ENCODE measurements at places on chromosomes 16 and 17. TPM values are rescaled to one million over a fixed set of nuclear protein-coding genes. Genes with fewer than 3 reads are reported as not detected.

The PHF23 gene
- 34.9 TPM for total RNA-seq

The SHISA6 gene
- 0.22 TPM for total RNA-seq

The TEX14 gene
- 0.11 TPM for total RNA-seq

The TM4SF5 gene
- total RNA-seq = not detected

The GALR2 gene
- not detected for total RNA-seq

The HOXB4 gene
- total RNA-seq = 1.2 TPM

The CFAP52 gene
- not detected for total RNA-seq

The SGCA gene
- total RNA-seq = not detected

The MPV17L gene
- 14.9 TPM for total RNA-seq

The CDK3 gene
- 9.7 TPM for total RNA-seq

- no peak for DNase-seq
Observed at GRCh38 chr17:74244128-74244527, 29.9 kb upstream of the DNAI2 start.

GRCh38 chr17:11642655-11643054 lies 44.4 kb downstream of the DNAH9 start:
- no peak for DNase-seq

GRCh38 chr16:26134588-26134987 lies 442.8 kb downstream of the HS3ST4 start:
- no peak for DNase-seq

GRCh38 chr16:65316808-65317207 lies 194.9 kb upstream of the CDH11 start:
- no peak for DNase-seq

- DNase-seq = no peak
Observed at GRCh38 chr16:49502136-49502881, 128.7 kb downstream of the C16orf78 start.

DNA sequence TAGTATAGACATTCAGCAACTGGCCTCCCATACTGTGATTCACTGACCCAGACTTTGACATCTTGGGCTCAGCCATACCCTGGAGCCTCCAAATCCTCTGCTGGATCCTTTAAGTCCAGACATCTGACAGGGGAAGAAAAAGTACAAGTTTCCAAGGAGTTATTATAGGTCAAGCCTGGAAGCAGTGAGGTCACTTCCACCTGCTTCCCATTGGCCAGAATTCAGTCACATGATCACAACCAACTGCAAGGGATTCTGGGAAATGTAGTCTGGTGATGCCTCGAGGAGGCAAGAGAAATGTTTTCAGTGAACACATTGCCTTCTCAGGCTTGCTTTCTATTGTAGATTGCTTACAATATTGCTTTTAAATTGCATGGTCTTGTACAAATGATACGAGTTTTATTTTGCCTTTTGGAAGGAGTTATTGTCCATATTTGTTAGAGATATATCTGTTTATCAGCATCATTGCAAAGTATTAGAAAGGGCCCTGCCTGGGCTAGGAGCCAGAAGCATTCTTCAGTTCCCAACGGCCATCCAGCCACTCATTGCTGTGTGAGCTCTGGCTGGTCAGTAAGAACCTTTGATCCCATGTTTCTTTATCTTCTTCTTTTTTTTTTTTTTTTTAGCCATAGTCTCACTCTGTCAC lies 696.9 kb downstream of the WWOX start:
- peak; percentile 47 for DNase-seq

DNA sequence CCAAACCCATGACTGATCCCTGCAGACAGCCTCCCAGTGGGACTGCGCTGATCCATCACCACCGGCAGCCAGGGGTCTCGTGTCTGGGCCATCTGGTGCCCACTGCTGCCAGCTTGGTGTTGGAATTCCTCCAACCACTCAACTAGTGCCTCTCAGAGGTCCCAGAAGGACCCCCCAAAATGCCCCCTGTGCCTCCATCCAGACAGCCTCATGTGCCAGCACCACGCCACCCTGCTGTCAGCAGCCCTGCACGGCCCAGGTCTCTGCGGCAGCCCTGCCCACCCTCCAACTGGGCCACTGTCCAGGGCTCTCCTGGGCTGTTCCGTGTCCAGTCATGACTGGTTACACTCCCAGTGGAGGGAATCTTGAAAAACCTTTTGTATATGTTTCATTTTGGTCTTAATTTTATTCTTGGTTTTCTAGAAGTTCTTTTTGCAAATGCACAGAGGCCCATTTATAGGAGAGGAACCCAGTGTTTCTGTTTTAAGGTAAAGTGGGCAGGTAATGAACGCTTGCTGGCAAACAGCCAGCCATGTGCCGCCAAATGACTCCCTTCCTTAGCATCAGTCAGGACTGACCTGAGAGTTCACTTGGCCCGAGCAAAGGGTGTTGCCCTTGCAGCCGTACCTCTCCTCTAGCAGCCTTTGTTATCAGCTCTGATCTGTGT lies 34.6 kb downstream of the GRIN2C start:
- DNase-seq = peak; percentile 87

DNA sequence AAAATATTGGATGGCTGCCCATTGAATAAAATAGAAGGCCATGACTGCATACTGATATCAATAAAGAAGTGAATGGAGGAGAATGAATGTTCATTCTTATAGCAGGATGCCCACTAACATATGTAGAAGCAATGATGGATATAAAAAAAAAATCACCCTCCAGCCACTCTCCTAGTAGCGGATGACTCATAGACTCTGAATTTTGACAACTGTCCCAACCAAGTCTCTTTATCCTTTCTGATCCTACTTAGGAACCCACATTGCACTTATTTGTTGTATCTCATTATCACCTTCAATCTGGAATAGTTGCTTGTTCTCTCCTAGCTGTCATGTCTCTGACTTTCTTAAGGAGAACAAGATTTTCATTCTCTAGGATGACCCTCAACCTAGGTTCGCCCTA lies 429.9 kb downstream of the HS3ST3B1 start:
- no peak for DNase-seq

- DNase-seq = no peak
Observed at GRCh38 chr17:14373614-14374259, 72.9 kb downstream of the HS3ST3B1 start.

DNA sequence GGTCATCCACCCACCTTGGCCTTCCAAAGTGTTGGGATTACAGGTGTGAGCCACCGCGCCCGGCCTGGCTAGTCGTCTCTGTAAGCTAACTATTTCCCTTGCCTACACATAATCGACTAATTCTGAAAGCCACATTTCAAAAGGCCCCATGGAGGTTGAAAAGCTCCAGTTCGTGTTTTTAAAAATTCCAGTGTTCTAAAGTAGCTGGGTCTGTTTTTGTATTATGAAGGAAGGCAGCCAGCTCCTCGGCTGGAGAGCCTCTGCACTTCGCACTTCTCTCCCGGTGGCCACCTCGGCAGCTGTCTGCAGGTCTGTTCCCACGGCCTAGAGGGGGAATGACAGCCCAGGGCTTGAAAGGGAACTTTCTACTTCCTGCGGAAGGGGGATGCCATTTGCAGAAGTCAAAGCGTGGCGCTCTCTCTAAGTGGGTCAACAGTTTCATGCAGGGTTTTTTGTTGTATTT lies 16.9 kb downstream of the HASPIN start:
- peak; percentile 15 for DNase-seq

DNA sequence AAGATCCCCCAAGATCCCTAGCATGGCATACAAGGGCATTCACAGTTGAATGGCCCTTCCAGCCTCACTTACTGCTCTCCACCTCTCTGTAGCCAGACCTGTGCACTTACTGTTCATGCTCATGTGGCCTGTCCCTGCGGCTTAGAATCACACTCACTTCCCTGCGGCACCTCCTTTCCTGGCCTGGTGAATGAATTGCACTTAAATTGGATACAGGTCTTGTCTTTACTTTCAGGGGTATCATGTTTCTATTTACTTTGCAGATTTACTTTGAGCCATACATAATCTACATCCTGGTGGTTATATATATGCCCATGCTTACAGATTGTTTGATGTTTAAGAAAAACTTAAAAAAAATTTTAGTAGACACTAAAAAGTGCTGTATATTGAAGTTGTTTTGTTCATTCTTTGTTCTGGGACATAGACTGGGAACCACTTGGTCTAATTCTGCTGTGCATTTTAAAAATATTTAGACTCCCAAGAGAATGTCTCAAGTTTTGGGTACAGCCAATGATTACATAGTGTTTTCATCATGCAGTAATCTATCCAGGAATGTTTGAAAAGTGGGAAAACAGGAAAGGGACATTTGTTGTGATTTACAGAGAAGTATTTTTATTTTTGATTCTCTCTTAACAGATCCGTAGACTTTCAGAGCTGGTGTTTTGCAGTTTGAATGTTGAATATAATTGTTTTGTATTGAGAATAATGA lies 63.9 kb downstream of the NUP88 start:
- DNase-seq = no peak

DNA sequence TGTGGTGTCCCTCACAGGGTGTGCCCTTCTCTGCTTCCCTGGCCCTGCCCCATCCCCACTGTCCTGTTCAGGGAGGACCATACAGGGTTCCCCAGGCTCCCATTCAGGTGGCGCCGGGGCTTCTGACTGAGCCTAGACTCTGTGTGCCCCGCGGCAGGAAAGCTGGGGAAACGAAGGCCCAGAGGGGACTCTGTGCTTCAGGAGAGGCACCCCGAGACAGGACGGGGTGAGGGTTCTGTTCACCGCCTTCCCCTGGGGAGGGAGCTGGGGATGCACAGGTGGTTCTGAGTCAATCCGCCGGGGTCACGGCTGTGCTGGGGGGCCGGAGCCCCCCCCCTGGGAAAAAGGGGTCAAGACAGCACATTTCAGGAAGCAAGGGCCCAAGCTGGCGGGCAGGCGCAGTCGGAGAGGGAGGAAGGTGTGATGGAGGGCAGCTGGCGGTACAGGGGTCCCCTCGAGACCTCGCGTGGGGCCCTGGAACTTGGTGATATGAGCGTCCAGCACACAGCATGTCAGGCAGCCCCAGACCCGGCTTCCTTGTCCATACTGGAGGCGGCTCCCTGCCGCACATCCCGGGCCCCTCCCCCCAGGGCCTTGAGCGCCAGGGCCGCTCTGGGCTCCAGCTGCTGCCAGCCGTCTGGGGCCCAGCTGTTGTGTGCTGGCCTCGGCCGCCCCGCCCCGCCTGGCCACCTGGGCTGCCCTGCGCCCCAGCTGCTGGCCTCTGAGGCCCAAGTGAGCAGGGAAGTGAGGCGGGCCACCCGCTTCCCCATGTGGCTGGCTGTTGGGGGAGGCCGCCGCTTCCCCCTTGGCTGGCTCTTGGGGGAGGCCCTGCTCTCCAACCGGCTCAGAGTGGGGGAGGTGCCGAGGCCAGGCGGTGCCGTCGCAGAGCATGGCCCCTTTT lies 5.6 kb upstream of the NOTUM start:
- DNase-seq = no peak

DNA sequence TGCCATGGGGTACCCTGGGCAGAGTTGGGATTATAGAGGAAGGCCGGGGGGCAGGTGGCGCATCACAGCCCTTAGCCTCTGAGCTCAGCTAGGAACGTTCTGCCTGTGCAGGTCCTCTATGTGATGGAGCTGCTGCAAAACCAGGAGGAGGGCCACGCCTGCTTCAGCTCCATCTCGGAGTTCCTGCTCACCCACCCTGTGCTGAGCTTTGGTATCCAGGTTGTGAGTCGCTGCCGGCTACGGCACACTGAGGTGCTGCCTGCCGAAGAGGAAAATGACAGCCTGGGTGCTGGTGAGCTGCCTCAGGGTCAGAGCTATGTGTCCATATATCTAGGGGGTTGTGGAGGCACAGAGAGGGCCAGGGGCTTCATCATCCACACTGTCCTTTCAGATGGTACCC lies 5.8 kb upstream of the NRN1L start:
- DNase-seq = no peak

GRCh38 chr17:39271546-39271945 lies 45.8 kb upstream of the STAC2 start:
- no peak for DNase-seq

- DNase-seq = no peak
Observed at GRCh38 chr17:28928061-28928460, 23.3 kb downstream of the PHF12 start.

DNA sequence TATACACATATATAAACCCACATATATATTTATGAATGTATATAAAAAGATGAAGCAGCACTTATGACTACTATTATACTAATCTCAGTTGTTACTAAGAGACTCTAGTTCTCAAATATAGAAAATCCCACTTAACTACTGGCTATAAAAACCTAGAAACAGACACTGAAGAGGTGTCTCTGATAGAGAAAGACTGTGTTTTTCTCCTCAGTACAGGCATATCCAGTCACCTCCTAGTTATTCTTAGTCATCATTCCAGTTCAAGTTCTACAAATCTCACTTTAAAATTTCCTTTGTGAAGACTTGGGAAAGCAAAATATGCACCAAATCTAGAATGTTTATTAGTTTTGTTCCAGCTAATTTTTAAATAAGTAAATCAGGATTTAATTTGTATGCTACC lies 93.9 kb downstream of the STH start:
- DNase-seq = no peak

DNA sequence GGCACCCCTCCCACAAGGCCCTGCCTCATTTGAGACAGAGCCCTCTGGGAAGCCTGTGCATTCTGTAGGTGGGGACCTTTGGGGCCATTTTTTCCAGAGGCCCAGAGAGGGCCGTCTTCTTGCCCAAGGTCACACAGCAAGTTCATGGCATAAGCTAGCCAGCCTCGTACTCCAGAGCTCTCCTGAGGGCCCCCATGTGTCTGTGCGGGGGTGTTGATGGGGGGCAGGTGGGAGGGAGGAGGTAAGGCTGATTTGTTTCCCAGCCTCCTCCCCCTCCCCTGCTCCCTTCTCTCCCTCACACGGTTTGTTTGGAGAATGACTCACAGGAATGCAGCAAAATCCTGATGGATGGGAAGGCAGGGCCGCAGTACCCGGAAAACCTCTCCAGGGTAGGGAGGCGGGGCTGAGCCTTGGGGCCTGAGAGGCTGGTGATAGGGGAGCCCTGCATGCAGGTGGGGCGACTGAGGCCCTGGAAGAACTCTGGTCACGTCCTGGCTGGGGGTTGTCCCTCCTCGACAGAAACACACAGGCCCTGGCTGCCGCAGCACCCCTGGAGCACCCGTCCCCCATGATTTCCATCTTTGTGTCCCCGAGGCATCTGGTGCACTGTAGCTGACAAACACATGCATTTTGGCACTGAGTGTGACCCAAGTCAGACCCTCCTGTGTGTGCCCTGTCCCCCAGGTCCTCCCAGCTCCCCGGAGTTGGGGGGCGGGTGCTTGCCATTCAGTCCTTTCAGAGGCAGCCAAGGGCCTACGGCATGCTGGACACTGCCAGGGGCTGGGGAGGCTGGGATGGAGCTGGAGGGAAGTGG lies 29.7 kb downstream of the RAI1 start:
- peak; percentile 93 for DNase-seq

GRCh38 chr17:75831032-75831571 lies 13.1 kb downstream of the UNC13D start:
- no peak for DNase-seq

DNA sequence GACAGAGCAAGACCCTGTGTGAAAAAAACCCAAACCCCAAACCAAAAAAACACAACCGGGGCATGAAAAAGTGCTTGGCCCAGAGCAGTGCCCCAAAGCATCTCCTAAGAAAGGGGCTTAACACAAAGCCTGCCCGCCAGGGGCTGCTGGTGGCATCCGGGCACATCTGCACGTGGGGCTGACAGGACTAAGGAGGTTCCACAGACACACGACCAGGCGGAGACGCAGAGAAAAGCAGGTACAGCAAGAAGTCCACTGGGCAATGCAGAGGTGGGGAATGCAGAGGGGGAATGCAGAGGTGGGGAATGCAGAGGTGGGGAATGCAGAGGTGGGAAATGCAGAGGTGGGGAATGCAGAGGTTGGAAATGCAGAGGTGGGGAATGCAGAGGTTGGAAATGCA lies 109.2 kb downstream of the ZNF778 start:
- no peak for DNase-seq

GRCh38 chr17:74198694-74199093 lies 4.8 kb upstream of the RPL38 start:
- no peak for DNase-seq

GRCh38 chr17:61816538-61816937 lies 46.8 kb downstream of the BRIP1 start:
- DNase-seq = no peak

Measured in thyroid gland (tissue), 4 donors.